Neural cell (in vitro differentiated cells): ENCODE measurements at places on chromosomes 6 and 20. TPM values are rescaled to one million over a fixed set of nuclear protein-coding genes. Genes with fewer than 3 reads are reported as not detected.

Gene DLK2
- 17.2 and 19.8 TPM in 2 replicates for polyA plus RNA-seq

Gene TSPO2
- not detected in 2 replicates for polyA plus RNA-seq

Gene TSBP1
- polyA plus RNA-seq, result not detected in 2 replicates

Gene HNF4A
- 0.68 TPM in 1 of 2 replicates, not detected in the other for polyA plus RNA-seq

Gene CD2AP
- 11.1 and 16.8 TPM in 2 replicates for polyA plus RNA-seq

Gene RAB22A
- 14.5 and 15.7 TPM in 2 replicates for polyA plus RNA-seq
